ENCODE measurements at places on chromosomes 13 and 19. TPM values are rescaled to one million over a fixed set of nuclear protein-coding genes. Genes with fewer than 3 reads are reported as not detected.

- H3K27me3 ChIP-seq: no peaks in the 10 kb centered on the region
- peak; percentile 63 for DNase-seq
- H3K4me1 ChIP-seq: no peaks in the 10 kb centered on the region
Measured at GRCh38 chr19:13718733-13719132, 45.6 kb upstream of the MRI1 start.

GRCh38 chr19:12647490-12648071 lies 19.0 kb downstream of the MAN2B1 start:
- H3K27ac ChIP-seq: no peak overlapping the region
- H3K36me3 ChIP-seq: no peaks in the 10 kb centered on the region
- DNase-seq: peak; percentile 94

- no peaks in the 10 kb centered on the region for H3K36me3 ChIP-seq
- H3K4me3 ChIP-seq: no peak overlapping the region
- no peak overlapping the region for H3K27ac ChIP-seq
- DNase-seq: no peak
Measured at GRCh38 chr19:17475541-17476115, 5.3 kb downstream of the SLC27A1 start.

- no peaks in the 10 kb centered on the region for H3K27me3 ChIP-seq
- no peak for DNase-seq
- no peak overlapping the region for H3K4me3 ChIP-seq
Measured at GRCh38 chr13:82076496-82076895, 1735.6 kb upstream of the SPRY2 start.

DNA sequence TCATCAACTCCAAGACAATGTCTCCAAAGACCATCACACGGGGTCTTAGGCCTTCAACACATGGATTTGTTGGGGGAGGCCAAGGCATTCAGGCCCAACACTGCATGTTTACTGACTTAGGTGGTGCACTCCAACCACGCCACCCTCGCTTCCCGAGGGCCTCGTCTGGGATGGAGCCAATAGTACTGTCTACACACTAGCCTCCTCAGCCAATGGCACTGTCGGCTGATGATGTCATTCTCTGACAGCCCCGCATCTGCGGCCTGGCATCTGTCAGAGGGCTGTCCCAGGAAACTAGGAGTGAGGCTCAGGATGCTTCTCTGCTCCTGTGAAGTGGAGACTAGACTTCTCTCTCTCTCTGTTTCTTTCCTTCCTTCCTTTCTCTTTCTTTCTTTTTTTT lies 96.6 kb downstream of the TEX26 start:
- DNase-seq: no peak
- no peaks in the 10 kb centered on the region for H3K4me1 ChIP-seq
- no peak overlapping the region for H3K4me3 ChIP-seq

GRCh38 chr19:18167975-18168645 lies 5.5 kb upstream of the IFI30 start:
- peaks cover 34% of the 10 kb centered on the region for H3K36me3 ChIP-seq
- no peak overlapping the region for H3K4me3 ChIP-seq
- DNase-seq: peak; percentile 84
- no peaks in the 10 kb centered on the region for H3K27me3 ChIP-seq
- H3K4me1 ChIP-seq: no peaks in the 10 kb centered on the region

DNA sequence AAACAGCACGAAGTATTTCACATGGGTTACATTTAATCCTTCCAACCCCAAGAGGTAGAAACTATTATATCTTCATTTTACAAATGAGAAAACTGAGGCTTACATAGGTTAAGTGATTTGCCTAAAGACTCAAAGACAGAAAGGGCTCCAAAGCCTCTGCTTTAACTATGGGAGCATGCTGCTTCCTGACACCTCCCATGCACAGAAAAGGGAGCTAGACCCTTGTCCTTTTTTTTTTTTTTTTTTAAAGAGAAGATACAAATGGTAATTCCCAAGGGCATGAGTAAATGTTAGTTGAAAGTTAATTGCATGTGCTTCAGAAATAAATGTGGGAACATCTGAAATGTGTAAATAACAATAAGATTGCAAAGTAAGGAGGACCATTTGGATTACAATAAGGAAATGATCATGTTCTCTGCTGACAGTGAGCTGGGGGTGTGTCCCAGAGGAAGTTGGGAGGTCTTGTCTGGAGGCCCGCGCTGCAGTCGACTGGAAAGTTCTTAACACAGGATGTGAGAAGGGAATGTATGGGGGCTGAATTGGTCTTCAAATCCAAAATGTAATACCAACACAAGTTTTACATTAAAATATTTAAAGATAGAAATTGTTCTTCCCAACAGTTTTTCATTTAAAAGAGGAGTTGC lies 500.3 kb downstream of the KLF12 start:
- H3K27ac ChIP-seq: no peak overlapping the region
- no peak for DNase-seq
- H3K36me3 ChIP-seq: no peaks in the 10 kb centered on the region
- no peaks in the 10 kb centered on the region for H3K4me1 ChIP-seq
- no peak overlapping the region for H3K4me3 ChIP-seq

DNA sequence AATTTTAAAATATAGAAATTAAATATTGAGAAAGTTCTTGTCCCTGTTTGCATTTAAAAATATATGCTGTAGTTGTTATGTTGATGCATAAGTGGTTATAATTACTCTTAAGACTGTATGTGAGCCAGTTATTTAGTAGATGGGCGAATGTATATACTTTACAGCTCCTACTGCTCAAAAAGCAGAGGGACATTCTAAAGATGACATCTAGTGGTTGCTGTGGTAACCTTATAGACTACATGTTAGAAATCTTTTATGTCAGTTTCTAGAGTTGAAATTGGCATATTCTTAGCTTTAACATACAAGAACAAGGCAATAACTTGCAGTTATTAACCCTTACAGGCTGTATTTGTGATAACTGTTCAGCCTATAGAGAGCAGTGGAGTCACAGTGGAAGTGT lies 160.5 kb downstream of the OLFM4 start:
- peaks cover 12% of the 10 kb centered on the region for H3K4me1 ChIP-seq
- H3K27me3 ChIP-seq: no peaks in the 10 kb centered on the region
- no peaks in the 10 kb centered on the region for H3K36me3 ChIP-seq
- H3K4me3 ChIP-seq: no peak overlapping the region

DNA sequence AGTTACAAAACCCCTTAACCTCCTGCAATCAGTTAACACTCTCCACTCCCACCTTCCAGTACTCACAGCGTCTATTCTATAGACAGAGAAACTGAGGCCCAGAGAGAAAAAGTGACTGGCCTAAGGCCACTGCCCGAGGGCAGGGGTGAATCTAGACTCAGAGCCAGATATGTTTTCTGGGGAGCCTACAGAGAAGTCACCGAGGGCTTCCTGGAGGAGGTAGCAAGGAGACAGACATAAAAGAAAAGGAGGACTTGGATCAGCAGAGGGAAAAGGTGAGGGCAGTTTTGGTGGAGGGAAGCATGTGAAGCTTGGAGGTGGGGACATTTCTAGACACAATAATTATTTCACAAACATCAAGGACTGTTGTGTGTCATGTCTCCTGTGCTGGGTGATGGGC lies 1.6 kb upstream of the COMP start:
- no peaks in the 10 kb centered on the region for H3K36me3 ChIP-seq
- peaks cover 100% of the 10 kb centered on the region for H3K27me3 ChIP-seq
- no peak overlapping the region for H3K27ac ChIP-seq
- H3K4me1 ChIP-seq: no peaks in the 10 kb centered on the region
- H3K4me3 ChIP-seq: no peak overlapping the region
- DNase-seq: no peak

DNA sequence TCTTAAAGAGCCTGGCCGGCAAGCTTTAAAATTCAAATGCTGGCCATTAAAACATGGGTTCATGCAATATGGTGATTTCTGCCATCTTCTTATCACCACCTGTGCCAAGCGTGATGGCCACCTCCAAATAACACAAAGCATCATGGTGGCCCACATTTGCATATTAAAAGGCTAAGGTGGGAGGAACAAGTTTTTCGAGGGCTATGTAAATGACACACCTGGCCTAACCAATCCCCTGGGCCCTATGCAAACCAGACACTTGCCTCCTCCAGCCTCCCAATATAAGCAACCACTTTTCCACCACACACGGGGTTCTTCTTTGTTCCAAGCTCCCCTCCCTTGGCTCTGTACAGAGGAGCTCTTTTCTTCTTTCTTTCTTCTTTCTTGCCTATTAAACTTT lies 14.4 kb downstream of the LILRB4 start:
- H3K36me3 ChIP-seq: no peaks in the 10 kb centered on the region
- no peak overlapping the region for H3K27ac ChIP-seq
- H3K27me3 ChIP-seq: no peaks in the 10 kb centered on the region
- DNase-seq: no peak

- H3K27me3 ChIP-seq: no peaks in the 10 kb centered on the region
- no peak for DNase-seq
- H3K4me1 ChIP-seq: peaks cover 9% of the 10 kb centered on the region
- H3K36me3 ChIP-seq: no peaks in the 10 kb centered on the region
Measured at GRCh38 chr13:114068656-114069318, 63.6 kb downstream of the RASA3 start.

DNA sequence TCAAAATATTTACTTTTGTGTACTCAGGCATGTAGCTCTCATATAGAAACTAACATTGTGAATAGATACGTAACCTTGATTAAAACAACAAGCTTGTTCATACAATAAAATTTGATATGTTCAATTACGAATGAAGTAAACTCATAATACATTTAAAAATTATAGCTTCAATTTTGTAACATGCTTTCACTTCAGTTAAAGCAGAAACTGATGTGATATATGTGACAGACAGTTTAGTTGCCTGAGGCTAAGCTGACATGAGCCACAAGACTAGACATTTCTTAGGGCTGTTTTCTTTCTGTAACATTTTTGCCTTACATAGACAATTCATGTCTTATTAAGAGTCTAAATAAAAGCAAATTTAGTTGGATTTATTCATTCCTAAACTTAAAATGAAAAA lies 526.0 kb downstream of the PCDH9 start:
- no peaks in the 10 kb centered on the region for H3K36me3 ChIP-seq
- H3K27me3 ChIP-seq: no peaks in the 10 kb centered on the region
- DNase-seq: no peak
- no peaks in the 10 kb centered on the region for H3K4me1 ChIP-seq

DNA sequence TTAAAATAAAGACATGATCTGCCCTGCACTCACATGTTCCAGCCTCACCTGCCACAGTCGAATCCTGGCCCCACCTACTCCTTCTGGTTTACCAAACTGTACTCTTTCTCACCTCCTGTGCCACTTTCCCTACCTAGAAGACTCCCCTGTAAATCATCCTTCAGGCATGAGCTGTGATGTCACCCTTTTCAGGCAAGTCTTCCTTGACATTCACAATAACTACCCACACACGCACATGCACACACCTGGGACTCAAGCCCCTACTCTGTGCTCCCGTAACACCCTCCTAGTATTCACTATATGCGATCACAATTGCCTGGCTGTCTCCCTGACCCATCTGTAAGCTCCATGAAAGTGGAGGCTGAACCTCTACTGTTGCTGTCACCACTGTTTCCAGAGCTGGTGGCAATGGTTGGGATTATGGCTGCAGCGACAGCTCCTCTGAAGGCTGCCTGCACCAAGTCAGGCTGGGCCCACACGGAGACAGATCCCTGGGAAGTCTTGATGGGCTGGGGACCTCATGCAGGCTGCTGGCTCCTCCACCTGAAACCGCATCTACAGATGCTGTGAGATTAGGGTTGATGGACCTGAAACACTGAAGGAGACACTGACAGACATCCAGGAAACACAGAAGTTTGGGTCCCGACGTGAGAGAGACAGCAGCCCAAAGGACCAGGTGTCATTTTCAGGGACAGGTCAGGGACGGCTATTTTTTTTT lies 611.1 kb downstream of the UQCRFS1 start:
- H3K4me3 ChIP-seq: no peak overlapping the region
- H3K36me3 ChIP-seq: no peaks in the 10 kb centered on the region
- no peaks in the 10 kb centered on the region for H3K4me1 ChIP-seq
- H3K27me3 ChIP-seq: no peaks in the 10 kb centered on the region
- no peak overlapping the region for H3K27ac ChIP-seq
- DNase-seq: peak; percentile 15

DNA sequence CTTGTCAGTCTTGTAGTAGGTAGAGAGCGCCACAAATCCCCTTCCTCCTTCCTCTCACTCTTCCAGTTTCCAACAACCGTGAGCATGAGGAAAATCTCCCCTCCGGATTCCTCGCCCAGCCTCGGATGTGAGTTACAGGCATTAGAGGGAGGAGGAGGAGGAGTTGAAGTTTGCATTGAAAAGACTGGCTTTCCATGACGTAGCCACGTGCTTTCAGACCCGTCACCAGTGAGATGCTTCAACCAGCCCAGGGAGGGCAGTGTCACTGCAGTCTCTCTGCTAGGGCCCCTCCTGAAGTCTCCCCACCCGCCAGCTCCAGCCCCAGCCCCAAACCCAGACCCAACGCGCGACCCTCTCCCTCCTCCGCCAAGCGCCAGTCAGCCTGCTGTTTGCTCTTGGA lies 442 bp upstream of the FGF14 start:
- DNase-seq: peak; percentile 87
- peaks cover 55% of the 10 kb centered on the region for H3K27me3 ChIP-seq
- H3K4me3 ChIP-seq: peak overlapping the region; percentile 81
- H3K27ac ChIP-seq: no peak overlapping the region

- H3K36me3 ChIP-seq: no peaks in the 10 kb centered on the region
- no peak overlapping the region for H3K4me3 ChIP-seq
- no peak for DNase-seq
- H3K27me3 ChIP-seq: no peaks in the 10 kb centered on the region
- H3K4me1 ChIP-seq: no peaks in the 10 kb centered on the region
Measured at GRCh38 chr19:28351761-28352160, 861.2 kb downstream of the UQCRFS1 start.

Gene DIAPH3
- total RNA-seq: 23.6 TPM

Gene NFIX
- total RNA-seq: 0.20 TPM

Gene ZNF418
- total RNA-seq: 29.6 TPM

Gene GPC6
- 80.4 TPM for total RNA-seq

Gene ZNF835
- total RNA-seq: 0.25 TPM

Gene SHANK1
- total RNA-seq: 1.6 TPM

Gene APLP1
- 10.6 TPM for total RNA-seq

Gene CFAP97D2
- not detected for total RNA-seq

Gene CYP2S1
- 34.2 TPM for total RNA-seq

Gene ZNF628
- total RNA-seq: 12.6 TPM

Gene BLOC1S3
- 5.3 TPM for total RNA-seq
